ENCODE measurements at places on chromosomes 4 and X.
A peak's percentile ranks its signal among the peaks of the same experiment; 100 is the strongest.

DNA sequence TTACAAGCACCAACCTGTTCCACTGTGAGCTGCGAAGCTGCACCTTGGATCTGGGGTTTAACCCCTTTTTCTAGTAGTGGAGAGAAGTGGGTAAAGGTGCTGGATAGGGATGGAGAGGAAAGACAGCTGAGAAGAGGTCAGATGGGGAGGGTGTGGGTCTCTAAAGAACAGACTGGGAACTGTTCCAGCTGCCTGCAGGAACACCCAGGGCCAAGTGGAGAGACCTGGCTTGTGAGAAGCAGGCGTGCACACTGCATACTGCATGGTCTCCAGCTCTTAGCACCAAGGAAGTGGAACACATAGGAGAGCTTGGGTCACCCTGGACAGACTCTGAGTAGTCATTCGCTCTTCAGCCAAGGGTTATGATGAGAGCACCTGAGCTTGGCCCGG, 16.1 kb downstream of the BCOR start:
- no peak for DNase-seq

DNA sequence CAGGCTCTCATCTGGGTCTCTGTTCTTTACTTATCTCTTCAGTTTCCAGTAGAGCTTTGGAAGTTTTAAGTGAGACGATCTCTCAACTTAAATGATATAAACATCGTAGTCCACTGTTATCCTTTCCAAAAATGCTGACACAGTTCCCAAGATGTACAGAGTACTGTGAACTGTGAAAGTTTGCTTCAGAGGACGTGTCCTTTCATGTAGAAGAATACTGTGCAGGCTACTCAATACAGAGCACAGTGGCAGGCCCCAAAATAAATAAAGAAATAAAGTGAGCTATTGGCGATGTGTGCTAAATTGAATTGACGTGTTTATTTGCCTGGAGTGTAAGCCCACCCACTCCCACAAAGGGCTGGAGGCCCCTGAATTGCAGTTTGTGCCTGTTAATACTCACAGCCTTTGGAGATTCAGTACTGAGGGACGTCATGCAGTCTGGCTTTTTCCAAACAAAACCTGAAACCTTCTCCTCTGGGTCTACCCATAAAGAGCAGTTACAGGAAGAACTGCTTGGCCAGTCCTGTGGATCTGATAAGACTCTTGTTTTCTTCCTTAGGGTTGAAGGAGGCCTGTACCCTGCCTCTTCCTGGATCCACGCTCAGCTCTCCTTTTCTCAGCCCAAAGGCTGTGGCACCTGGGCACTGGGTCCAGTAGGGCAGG, 66.1 kb downstream of the SOWAHB start:
- DNase-seq, result no peak

GRCh38 chr4:107913283-107913899, 18.0 kb upstream of the CYP2U1 start:
- DNase-seq, result peak; percentile 63

DNA sequence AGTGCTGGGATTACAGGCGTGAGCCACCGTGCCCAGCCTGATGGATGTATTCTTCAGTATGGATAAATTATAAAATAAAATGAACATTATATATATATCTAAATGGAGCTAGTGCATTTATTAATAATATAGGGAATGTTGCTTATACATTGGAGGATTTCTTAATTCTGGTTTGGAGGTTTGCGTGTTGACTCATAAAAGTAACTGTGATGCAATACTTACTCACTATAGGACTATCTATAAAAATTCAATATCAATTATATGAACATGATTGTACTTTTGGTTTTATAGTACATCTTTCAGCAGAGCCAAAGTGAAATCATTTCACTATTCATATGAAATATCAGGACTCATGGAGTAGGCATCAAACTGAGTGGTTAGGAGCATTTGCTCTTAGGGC, 3.2 kb upstream of the AREG start:
- no peak for DNase-seq

GRCh38 chr4:24303926-24304325, 280.4 kb downstream of the DHX15 start:
- no peak for DNase-seq

DNA sequence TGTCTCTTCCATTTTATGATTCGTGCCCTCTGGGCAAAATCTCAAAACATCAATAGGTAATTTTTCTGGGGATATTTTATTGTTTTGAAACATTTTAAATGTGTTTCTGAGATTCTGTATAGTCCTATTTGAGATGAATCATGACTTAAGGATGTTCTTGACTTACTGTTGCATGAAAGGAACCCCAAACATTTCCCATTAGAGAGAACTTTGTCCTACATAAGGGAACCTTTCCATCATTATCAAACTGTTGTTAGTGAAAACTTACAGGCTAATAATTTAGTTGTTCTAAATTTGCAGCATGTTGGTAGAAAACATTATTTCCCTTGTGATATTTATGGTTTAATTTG, 523.3 kb downstream of the PPARGC1A start:
- DNase-seq, result no peak

DNA sequence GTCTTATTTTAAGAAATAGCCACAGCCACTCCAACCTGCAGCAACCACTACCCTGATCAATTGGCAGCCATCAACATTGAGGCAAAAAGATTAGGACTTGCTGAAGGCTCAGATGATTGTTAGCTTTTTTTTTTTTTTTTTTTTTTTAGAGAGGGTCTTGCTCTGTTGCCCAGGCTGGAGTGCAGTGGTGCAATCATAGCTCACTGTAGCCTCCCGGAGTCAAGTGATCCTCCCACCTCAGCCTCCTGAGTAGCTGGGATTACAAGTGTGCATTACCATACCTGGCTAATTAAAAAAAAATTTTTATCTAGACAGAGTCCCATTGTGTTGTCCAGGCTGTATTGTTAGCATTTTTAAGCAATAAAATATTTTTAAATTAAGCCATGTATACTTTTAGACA, 26.5 kb downstream of the RHOH start:
- no peak for DNase-seq

DNA sequence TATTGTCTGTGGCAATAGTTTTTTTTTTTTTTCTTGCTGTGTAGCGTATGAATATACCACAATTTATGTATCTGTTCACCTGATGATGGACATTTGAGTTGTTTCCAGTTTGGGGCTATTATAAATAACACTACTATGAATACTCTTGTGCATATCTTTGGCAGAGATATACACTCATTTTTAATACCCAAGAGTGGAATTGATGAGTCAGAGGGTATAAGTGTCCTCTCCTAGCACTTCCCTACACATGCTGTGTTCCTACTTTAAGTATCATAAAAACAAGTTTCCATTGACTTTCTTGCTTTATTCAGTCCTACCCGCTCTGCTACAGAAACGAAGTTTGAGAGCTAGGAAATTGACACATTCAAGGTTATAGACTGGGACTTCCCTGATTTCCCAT, 39.8 kb downstream of the XIAP start:
- DNase-seq, result no peak

DNA sequence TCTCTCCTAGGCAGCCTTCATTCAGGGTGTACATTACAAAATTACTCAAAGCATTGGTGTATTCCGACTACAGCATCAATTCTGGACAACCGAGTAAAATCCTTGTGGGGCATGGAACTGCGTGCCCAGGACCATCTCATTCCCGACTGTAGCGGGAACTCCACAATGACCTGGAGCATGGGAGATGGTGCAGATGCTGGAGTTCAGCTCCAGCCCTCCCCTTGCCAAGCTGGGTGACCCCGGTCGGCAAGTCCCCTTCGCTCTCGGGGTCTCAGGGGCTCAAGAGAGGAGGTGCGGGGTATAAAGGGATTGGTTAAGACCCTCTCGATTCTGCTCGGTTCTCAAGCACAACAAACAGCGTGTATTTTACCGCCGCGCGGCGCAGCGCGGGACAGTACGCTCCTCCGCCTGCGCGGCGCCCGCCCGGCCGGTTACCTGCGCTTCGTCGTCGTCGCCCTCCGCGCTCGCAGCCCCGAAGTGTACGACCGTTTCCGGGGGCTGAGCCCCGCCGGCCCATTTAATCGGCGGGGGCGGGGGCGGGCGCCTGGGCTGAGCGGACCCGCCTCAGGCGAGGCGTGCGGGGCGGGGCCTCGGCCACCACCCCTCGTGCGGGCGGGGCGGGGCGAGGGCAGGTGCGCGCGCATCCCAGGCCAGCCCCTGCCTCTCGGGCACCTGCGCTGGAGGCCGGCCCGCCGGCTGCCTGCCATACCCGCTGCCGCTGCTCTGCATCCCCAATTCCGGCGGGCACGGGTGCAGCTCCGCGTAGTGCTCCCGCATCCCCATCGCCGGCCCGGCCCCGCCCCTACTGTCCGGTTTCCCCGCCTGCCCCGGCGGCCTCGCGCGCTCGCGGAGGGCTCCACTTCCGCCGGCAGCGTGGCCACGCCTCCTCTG, at the start of gene G6PD:
Gene G6PD (minus strand): TSS at position 493 of the 891 bp plus-strand sequence. CDS start 691 bp downstream, outside the sequence.
- peak; percentile 93 for DNase-seq
